ENCODE measurements at places on chromosomes 4 and X. TPM values are rescaled to one million over a fixed set of nuclear protein-coding genes. Genes with fewer than 3 reads are reported as not detected.

GRCh38 chrX:79408623-79409322 is 41.6 kb upstream of the ITM2A start:
- H3K36me3 ChIP-seq = no peaks in the 10 kb centered on the region
- DNase-seq = no peak
- no peaks in the 10 kb centered on the region for H3K27me3 ChIP-seq
- H3K4me1 ChIP-seq = no peaks in the 10 kb centered on the region
- H3K27ac ChIP-seq = no peak overlapping the region
- no peak overlapping the region for H3K4me3 ChIP-seq

DNA sequence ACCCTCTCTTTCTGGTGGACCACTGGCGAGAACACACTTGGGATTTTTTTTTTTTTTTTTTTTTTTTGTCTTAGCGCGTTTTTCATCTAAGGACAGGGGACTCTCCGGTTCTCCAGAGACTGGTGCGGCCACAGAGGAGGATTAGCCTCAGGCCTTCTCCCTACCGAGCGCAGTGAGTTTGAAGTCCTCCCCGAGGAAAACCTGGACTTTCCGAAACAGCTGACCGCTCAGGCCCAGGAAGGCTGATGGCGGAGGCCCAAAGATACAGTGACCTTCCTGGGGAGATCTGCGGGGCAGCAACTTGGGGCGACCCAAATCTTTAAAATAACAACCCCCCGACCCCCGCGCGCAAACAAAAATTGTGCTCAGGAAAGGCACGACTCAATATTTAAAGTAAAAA is 9.2 kb downstream of the NKX3-2 start:
- H3K4me3 ChIP-seq = no peak overlapping the region
- H3K27ac ChIP-seq = no peak overlapping the region
- DNase-seq = no peak
- peaks cover 88% of the 10 kb centered on the region for H3K27me3 ChIP-seq

GRCh38 chr4:3128976-3129375 is 54.5 kb downstream of the HTT start:
- no peaks in the 10 kb centered on the region for H3K27me3 ChIP-seq
- no peak overlapping the region for H3K27ac ChIP-seq
- no peak overlapping the region for H3K4me3 ChIP-seq
- peaks cover 6% of the 10 kb centered on the region for H3K36me3 ChIP-seq
- DNase-seq = no peak

DNA sequence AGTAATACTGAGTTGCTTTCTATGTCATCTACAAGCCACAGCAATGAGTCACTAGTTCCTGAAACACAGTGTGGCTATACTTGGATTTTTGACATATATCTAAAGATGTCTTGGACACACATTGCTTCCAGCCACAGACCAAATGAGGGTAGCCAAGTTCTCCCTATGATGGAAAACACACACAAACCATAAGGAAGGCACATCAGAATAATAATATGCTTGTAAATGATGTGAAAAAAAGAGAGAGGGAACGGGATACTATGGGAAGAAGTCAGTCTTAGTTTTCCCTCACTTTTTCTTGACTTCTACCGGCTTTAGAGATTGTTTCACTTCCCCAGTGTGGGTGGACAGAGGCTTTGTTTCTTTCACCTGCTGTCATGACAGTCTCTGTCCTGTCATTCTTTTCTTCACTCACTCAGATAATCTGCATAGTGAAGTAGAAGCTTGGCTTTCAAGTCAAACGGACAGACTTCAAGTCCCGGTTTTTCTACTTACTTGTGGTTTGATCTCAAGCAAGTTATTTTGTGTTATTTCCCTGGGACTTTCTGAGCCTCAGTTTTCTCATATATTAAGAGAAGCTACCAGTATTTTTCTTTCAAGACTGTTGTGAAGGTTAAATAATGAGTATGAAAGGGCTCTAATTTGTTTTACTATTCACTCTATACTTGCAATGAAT is 34.7 kb downstream of the P2RY10 start:
- H3K36me3 ChIP-seq = no peaks in the 10 kb centered on the region
- no peak for DNase-seq
- no peak overlapping the region for H3K4me3 ChIP-seq
- no peaks in the 10 kb centered on the region for H3K27me3 ChIP-seq
- no peak overlapping the region for H3K27ac ChIP-seq

- H3K27me3 ChIP-seq = no peaks in the 10 kb centered on the region
- H3K27ac ChIP-seq = no peak overlapping the region
- H3K4me1 ChIP-seq = no peaks in the 10 kb centered on the region
- H3K36me3 ChIP-seq = no peaks in the 10 kb centered on the region
- no peak for DNase-seq
Observed at GRCh38 chr4:76078033-76078613, 3.6 kb downstream of the ART3 start.

DNA sequence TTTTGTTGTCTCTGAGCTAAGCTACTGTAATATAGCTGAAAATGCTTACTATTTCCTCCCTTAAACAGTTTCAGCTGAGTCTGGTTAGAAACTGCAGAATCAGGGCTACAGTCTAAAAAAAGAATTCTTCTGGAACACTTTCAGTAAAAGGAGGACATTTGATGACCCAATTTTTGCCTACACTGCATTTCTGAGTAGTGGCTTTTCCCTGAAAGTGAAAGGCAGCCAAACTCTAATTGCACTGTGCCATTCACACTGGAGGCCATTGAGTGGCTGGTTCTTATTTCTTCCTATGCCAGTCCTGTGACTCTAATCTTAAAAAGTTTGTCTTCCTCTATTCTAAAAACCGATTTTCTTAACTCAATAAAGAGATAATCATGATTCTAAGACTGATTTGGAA is 526.0 kb downstream of the CFAP47 start:
- H3K27me3 ChIP-seq = no peaks in the 10 kb centered on the region
- no peak overlapping the region for H3K27ac ChIP-seq
- no peaks in the 10 kb centered on the region for H3K4me1 ChIP-seq
- H3K36me3 ChIP-seq = no peaks in the 10 kb centered on the region

DNA sequence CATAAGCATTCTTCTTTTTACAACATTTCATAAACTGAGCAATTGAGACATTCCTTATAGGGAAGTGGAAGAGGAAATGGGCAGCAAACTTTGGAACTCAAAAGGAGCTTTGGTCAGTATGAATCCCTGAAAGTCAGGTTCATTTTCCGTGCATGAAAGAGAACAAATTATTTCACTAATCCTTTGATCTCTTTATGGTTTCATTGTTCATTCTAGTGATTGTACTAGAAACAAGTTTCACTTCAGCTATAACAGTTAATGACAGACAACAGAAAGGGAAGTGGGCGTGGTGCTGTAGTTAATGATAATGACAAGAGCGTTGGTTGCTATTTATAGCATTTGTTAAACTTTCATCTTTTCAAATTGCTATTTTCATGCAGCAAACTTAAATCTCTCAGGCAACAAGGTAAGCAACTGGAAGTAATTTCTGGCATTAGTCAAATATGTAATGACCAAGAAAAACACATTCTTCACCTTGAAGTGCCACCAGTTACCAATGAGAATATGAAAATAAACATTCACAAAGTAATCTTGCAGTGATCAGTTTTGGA is 98.4 kb downstream of the AREG start:
- no peaks in the 10 kb centered on the region for H3K27me3 ChIP-seq
- H3K36me3 ChIP-seq = no peaks in the 10 kb centered on the region
- no peak overlapping the region for H3K27ac ChIP-seq
- DNase-seq = no peak

- H3K4me1 ChIP-seq = peaks cover 3% of the 10 kb centered on the region
- H3K27ac ChIP-seq = no peak overlapping the region
- no peak overlapping the region for H3K4me3 ChIP-seq
- no peaks in the 10 kb centered on the region for H3K27me3 ChIP-seq
- H3K36me3 ChIP-seq = no peaks in the 10 kb centered on the region
- DNase-seq = no peak
Observed at GRCh38 chrX:129998021-129998420, 15.6 kb downstream of the BCORL1 start.

DNA sequence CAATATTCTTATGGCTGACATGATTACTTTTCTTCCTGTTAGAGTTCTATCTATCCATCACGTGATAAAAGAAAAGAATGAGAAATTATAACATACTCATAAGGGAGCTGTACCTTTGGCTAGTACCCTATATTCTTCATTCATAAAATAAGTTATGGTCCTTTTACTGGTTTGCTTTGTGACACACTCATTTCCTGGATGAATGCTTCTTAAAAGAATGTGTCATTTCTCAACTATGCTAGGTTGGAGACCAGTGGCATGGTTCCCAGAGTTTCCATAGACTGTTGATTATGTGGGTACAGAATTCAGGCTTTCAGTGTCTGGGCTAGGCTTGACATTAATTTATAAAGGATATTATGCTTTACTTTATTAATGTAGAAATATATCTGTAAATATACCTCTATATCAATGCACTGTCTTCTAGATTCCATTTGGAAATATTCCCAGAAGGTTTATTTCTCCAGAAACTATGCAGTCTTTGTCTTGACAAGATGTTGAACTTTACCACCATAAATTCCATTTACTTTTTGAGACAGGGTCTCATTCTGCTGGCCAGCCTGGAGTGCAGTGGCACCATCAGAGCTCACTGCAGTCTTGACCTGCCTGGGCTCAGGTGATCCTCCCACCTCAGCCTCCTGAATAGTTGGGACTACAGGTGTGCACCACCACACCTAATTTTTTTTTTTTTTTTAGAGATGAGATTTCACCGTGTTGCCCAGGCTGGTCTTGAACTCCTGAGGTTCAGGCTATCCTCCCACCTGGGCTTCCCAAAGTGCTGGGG is 23.8 kb downstream of the NUDT6 start:
- DNase-seq = no peak
- no peak overlapping the region for H3K4me3 ChIP-seq
- H3K4me1 ChIP-seq = no peaks in the 10 kb centered on the region
- no peaks in the 10 kb centered on the region for H3K27me3 ChIP-seq
- no peak overlapping the region for H3K27ac ChIP-seq

DNA sequence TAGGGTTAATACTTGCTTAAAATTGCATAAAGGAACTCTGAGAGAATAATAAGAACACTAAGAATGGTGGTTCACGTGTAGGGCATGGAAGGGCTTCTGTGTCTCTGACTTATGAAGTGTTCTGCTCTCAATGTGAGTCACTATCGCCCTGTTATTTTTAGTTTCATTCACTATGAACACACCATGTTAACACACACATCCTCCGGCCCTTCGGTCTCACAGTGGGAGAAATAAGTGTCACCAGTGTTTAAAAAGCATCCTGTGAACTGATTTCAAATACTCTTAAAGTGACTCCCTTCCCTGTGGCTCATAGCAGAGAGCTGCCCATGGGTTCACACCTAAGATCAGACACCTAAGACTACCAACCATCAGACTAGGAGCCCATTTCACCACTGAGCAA is 33.8 kb upstream of the FGFBP2 start:
- H3K4me3 ChIP-seq = no peak overlapping the region
- no peak overlapping the region for H3K27ac ChIP-seq
- peaks cover 5% of the 10 kb centered on the region for H3K4me1 ChIP-seq
- DNase-seq = no peak

DNA sequence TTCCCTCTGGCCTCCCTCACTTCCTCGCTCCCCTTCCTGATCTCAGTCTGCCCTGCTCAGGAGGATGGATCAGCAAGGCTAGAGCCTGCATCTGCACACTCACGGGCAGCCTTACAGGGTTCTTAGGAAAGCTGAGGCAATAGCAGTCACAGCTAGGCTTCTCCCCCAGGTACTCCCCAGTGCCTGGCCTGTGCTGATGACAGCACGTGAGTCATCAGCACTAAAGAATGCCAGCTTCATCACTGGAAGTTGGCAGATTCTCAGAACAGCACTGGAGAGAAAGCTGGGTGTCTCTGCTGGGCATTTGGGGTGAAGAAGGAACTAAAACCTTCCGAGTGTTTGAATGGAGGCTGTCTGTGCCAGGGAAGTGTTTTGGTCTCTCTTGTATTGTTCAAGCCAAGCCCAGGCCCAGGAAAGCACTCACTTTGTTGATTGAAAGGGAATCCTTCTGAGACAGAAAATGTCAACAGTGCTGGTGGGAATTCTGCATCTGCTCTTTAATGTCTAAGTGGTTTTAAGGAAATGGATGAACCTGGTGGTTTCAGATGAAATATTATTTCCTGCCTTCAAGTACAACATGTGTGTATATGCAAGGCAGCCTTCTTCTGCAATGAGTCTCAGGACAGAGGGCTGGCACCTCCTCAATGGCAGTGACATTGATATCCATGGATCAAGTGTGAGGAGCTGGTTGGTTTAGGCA is 73.0 kb upstream of the SCOC start:
- H3K4me3 ChIP-seq = no peak overlapping the region
- no peak for DNase-seq
- H3K27me3 ChIP-seq = no peaks in the 10 kb centered on the region
- H3K27ac ChIP-seq = no peak overlapping the region
- no peaks in the 10 kb centered on the region for H3K36me3 ChIP-seq

- H3K27ac ChIP-seq = no peak overlapping the region
- no peaks in the 10 kb centered on the region for H3K36me3 ChIP-seq
- no peaks in the 10 kb centered on the region for H3K4me1 ChIP-seq
- H3K27me3 ChIP-seq = no peaks in the 10 kb centered on the region
Observed at GRCh38 chr4:22634541-22635181, 58.1 kb upstream of the GBA3 start.

- no peak for DNase-seq
- H3K27me3 ChIP-seq = no peaks in the 10 kb centered on the region
- no peak overlapping the region for H3K4me3 ChIP-seq
- H3K4me1 ChIP-seq = no peaks in the 10 kb centered on the region
- peaks cover 13% of the 10 kb centered on the region for H3K36me3 ChIP-seq
- H3K27ac ChIP-seq = no peak overlapping the region
Observed at GRCh38 chr4:47551682-47552081, 66.6 kb downstream of the ATP10D start.

DNA sequence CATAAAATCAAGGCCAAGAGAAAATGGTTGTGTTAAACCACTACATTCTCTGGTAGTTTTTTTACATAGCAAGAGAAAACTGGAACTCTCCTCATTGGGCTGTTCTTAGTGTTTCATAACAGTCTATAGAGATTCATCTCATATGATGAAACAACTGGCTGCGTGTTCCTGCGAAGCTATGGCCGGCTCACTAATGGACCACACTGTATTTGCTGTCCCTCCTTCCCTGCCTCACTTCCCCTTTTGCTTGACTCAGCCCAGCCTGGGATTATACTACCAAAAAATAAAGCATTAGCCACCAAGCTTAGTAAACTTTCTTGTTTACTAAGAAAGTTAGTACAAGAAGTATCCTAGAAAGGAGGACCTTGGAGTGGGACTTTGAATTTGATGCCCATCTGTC is 31.6 kb upstream of the LSM6 start:
- H3K27me3 ChIP-seq = no peaks in the 10 kb centered on the region
- H3K4me3 ChIP-seq = no peak overlapping the region
- no peaks in the 10 kb centered on the region for H3K4me1 ChIP-seq
- no peaks in the 10 kb centered on the region for H3K36me3 ChIP-seq
- DNase-seq = peak; percentile 26
- no peak overlapping the region for H3K27ac ChIP-seq

- no peak overlapping the region for H3K27ac ChIP-seq
- H3K27me3 ChIP-seq = no peaks in the 10 kb centered on the region
- DNase-seq = no peak
- H3K36me3 ChIP-seq = no peaks in the 10 kb centered on the region
- no peaks in the 10 kb centered on the region for H3K4me1 ChIP-seq
Observed at GRCh38 chrX:133847340-133847994, 137.9 kb downstream of the GPC3 start.

AIFM1 gene
- 29.5 TPM for total RNA-seq

FRG2 gene
- not detected for total RNA-seq

LINC00632 gene
- 28.6 TPM for total RNA-seq

PCDH19 gene
- 1.0 TPM for total RNA-seq

EVC2 gene
- total RNA-seq = 3.2 TPM

PABPC5 gene
- total RNA-seq = 1.0 TPM

DDX53 gene
- total RNA-seq = not detected

Data from upper lobe of left lung (tissue), 6 donors.